Activated effector memory CD4-positive, alpha-beta T cell treated with anti-CD3 and anti-CD28 coated beads, Interleukin-2, amount 50 U/mL, for 16 hours (primary cell): ENCODE measurements at places on chromosomes 12 and 14.

DNA sequence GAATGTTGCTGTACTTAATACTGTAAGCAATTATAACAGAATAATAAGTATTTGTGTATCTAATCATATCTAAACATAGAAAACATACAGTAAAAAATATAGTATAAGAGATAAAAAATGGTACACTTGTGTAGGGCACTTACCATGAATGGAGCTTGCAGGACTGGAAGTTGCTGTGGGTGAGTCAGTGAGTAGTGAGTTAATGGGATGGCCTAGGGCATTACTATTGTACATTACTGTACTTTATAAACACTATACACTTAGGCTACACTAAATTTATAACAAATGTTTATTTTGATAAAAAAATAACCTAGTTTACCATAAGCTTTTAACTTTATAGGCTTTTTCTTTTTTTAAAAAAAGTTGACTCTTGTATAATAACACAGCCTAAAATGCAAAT lies 1071.2 kb upstream of the SEL1L start:
- DNase-seq, result no peak

DNA sequence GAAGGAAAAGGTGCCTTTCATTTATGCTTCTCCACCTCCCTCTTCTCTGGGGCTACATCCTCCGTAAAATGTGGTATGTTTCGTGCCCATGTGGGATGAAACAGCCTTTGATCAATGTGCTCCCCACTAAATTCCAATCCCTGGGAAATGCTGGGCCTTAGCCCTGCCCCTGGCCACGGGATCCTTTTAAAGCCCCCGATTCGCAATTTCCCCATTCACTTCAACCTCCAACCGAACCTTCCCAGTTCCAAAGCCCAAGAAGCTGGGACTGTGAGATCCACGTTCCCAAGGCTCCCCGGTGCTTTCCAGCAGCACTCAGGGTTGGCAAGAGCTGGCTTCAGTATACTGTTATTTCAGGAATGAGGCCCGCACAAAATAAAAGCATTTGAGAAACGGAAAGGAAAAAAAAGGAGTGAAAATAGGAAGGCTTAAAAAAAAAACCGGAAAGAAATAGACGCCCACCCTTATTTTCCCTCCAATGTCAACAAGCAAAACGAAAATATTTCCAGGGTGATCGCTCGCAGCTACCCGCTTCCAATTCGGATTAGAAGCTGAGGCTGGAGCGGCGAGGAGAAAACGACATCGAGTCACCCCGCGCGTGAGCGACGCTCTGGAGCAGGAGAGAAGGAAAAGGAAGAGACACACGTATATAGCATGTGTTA lies 1.3 kb upstream of the FOXG1 start:
- DNase-seq, result no peak

GRCh38 chr14:85315733-85316290 lies 214.1 kb upstream of the FLRT2 start:
- DNase-seq, result no peak

- DNase-seq, result no peak
Measured at GRCh38 chr12:21526053-21526452, at the start of gene SPX. Gene SPX (plus strand): TSS chr12:21526296. CDS start chr12:21526473, 177 bp downstream.

- DNase-seq, result no peak
Measured at GRCh38 chr12:130433411-130433810, 95.7 kb downstream of the PIWIL1 start.

- DNase-seq, result no peak
Measured at GRCh38 chr12:6954316-6955107, 3.4 kb downstream of the PTPN6 start.

- no peak for DNase-seq
Measured at GRCh38 chr12:112130441-112130998, 5.2 kb downstream of the TRAFD1 start.

GRCh38 chr12:107554941-107555340 lies 130.7 kb upstream of the PWP1 start:
- no peak for DNase-seq

DNA sequence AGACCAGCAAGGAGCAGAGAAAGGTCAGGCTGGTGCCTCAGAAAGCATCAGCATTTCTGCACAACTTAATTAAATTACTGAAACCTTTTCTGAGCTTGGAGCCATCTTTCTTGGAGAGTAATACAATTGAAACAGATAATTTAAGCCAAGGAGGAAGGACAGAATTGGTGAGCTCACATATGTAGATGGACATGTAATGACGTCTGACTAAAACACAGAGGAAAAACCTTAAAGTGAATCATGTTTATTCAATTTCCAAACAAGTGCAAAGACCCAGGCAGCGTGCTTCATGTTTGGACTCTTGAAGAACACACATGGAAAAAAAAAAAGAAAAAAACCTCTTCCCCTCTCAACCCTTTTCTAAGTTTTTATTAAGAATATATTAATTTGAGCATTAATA lies 19.0 kb downstream of the SUSD6 start:
- DNase-seq, result no peak

DNA sequence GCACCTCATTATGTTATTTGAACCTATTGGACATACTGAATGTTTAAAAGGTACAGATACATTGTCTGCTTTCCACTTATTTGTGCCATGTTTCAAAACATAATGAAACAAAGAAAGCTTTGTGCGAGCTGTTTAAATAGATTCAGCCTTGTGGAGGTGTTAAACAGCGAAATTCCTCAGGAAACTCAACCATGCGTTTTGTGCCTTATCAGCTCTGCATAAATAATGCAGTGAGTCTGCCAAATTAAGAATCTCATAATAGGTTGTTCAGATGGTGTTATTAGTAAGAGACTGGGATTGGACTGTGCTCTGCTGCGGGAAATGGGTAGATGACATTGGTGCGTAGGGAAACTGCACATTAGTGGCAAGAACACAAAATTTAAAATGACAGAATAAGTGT lies 163.7 kb upstream of the CLEC14A start:
- no peak for DNase-seq

DNA sequence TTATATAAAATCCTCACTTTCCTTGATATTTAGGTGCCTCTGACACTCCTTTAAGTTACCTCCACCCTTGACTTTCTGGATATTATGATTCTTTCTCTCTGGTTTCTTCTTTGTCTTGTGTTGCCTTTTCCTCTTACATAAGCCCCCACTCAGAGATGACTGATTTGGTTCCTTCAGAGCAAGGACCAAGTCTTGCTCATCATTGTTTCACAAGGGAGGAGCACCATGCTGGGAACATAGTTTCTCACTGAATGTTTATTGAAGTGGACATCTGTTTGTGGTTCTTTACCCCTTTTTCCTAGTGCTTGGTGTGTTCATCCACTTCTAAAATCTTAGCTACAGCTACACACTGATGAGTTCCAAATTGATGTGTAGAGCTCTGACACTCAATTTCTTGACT lies 161.3 kb upstream of the PTPRQ start:
- no peak for DNase-seq

DNA sequence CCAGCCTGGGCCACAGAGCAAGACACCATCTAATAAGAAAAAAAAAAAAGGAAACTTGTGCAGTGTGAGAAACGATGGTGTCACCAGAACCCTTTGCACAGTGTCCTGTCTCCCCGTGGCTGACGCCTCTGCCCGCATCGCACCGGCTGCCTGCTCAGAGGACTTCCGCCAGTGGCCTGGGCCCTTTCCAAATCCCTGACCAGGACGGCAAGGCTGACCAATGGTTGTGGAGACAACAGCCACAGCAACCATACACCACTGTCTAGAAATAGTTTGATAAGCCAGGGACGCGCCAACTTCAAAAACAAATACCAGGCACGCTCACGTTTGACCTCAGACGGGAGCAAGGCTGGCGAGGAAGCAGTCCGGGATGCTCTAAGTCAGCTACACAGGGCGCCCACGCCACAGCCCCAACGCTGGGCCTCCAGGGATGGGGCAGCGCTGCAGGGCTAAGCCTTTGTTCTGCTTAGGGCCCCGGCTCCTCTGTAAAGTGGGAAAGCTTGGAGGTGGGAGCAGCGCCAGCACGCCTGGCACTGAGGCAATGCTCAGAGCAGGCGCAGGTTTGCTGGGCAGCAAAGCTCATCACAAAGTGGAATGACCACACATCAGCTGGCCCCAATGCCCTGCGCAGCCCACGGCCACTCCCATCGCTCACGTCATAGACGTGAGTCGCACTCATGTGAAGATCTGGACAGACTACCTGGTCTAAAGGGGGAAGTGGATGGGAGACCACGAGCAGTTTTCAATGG lies 12.5 kb downstream of the PGAM5 start:
- no peak for DNase-seq

GRCh38 chr14:24911324-24912109 lies 138.4 kb downstream of the STXBP6 start:
- no peak for DNase-seq

GRCh38 chr12:123363390-123363739 lies 1.3 kb downstream of the SBNO1 start:
- DNase-seq, result no peak

GRCh38 chr12:26244503-26244902 lies 49.1 kb downstream of the SSPN start:
- DNase-seq, result no peak

DNA sequence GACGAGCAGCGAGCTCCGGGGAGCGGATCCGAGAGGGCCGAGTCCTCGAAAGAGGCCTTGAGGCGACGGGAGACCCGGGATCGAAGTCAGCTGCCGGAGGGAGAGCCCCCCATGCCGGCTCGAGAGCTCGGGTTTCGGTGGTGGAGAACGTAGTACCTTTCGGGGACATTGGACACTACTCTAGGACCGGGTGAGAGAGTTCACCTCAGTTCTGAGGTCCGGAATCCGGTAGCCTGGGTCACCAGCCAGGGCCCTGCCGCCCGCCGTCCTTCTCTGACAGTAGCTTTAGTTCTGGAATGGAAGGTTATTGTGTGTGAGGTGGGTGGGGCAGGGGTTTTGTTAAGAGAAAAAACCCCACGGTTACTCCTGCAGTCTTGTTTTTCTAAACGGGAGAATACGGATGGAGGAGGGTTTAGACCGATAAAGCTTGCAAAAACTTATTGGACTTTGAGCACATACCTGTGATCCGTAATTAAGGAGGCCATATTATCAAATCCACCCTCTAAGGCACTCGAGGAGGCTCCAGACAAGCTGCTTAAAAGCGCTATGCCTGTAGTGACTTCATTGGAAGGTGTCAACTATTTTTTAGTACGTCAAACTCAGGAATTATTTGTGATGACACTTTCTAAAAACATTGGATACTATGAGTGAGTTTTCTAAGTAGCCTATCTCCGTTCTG lies 765 bp downstream of the SCYL2 start:
- no peak for DNase-seq

- no peak for DNase-seq
Measured at GRCh38 chr12:122084857-122085405, 6.4 kb downstream of the MLXIP start.

- no peak for DNase-seq
Measured at GRCh38 chr14:52522581-52523345, 29.5 kb downstream of the TXNDC16 start.

- DNase-seq, result no peak
Measured at GRCh38 chr12:132633398-132633797, 14.8 kb downstream of the P2RX2 start.

DNA sequence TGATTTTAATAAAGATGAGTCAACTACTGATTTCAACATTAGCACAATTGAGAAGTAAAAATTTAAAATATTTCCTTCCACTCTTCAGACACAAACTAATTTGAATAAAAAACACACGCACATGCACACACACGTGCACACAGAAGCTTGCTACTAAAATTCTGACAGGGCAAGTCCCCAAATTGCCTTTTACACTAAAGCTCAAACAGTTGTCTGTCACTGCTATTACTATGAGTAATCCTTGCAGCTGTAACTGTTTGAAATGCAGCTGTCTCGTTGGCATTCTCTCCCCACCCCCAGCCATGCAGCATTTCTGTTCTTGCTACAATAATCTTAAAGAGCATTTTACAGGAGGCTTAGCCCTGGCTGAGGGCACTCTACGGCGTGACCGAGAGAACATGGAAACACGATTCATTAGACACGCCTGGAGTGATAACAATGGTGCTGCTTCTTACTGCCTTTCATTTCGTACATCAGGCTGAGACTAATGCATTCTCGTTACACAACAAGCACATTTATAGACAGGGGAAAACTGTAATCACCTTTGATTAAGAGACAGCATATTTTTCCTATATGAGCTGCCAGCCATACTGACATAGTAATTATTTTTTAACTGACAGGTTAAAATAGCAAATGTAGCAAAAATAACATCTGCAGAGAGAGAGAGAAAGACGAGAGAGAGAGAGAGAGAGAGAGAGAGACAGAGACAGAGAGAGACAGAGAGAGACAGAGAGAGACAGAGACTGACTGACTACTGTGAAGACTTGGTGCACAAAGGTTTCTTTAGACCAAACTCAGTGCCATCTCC lies 153.8 kb downstream of the MED13L start:
- DNase-seq, result no peak

GRCh38 chr12:119088685-119089379 lies 89.9 kb upstream of the HSPB8 start:
- DNase-seq, result no peak

DNA sequence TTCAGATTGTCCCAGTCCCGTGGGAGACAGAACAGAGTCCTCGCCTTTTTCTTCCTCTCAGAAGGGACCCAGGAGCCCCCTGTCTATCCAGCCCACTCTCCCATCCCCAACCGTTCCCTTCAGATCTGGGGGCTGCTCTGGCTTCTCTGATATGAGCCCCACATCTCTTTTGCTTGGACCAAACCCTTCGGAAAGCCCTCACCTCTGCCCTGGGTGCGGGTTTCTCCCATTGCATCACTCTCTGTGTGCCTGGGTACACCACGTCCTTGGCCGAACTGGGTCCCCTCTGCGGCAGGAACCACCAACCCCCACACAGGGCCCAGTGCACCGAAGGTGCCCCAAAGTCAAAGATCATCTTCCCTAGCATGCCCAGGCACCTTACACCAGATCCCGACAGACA lies 87.8 kb downstream of the DICER1 start:
- no peak for DNase-seq

DNA sequence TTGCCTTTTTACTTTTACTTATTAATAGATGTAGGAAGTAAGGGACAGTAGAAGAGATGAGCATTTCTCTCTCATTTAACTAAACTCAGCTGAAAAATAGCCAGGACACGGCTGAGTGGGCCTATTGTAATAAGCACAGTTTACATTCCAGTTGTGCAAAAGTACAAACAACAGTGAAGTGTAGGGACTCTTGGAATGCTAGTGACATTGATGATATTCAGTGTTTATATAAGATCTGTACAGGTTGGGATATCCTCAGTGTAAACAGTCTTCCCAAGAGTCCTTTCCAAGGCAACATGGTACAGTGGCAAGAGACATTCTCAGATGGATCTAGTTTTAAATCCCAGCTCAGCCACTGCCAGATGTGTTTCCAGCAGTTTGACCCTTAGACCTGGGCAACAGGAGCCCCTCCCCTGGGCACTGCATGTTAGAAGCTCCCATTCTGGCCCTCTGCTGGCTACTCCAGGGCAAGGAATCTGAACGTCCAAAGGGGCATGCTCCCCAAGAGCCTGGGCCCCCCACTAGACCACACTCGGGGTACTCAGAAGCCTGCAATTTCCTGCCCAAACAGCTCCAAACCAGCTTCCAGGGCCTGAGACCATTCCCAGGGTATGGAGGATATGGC lies 55.3 kb downstream of the STAB2 start:
- no peak for DNase-seq

- DNase-seq, result no peak
Measured at GRCh38 chr12:81863406-81863805, 104.3 kb upstream of the PPFIA2 start.

DNA sequence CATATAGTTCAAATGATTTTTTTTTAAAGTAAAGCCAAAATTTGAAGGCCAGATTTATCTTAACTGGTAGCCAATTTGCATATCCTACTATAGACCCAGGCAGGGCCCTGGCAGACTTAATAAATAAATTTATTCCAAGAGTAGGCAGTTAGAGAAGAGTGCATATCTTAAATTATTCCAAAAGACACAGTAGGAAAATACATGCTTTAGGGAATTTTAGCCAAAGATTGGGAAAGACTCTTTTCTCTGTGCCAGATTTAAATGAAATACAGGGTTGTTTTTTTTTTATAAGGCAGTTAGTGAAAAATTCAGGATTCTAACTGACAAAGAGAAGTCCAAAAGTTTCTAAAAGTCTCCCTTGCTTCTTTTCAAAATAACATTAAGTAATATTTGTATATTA lies 65.5 kb downstream of the ST8SIA1 start:
- DNase-seq, result no peak
